ENCODE measurements at places on chromosomes 12 and 14.

- no peak for DNase-seq
Observed at GRCh38 chr14:74141703-74142102, 56.9 kb downstream of the LIN52 start.

DNA sequence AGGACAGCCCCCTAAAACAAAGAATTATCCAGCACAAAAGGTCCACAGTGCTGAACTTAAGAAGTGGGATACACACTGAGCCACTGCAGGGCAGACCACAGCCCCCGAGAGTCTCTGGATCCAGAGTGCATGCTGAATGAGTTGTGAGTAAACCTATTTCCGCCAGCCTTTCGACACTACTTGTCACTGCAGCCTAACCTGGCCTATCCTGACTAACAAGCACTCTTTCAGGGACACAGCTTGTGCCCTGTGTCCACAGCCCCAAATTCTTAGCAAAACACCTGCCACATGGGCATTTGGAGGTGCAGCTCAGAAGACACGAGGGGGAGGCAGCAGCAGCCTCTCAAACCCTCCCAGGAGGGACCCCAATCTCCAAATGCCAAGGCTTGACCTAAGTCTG, 31.3 kb downstream of the ITPK1 start:
- no peak for DNase-seq

DNA sequence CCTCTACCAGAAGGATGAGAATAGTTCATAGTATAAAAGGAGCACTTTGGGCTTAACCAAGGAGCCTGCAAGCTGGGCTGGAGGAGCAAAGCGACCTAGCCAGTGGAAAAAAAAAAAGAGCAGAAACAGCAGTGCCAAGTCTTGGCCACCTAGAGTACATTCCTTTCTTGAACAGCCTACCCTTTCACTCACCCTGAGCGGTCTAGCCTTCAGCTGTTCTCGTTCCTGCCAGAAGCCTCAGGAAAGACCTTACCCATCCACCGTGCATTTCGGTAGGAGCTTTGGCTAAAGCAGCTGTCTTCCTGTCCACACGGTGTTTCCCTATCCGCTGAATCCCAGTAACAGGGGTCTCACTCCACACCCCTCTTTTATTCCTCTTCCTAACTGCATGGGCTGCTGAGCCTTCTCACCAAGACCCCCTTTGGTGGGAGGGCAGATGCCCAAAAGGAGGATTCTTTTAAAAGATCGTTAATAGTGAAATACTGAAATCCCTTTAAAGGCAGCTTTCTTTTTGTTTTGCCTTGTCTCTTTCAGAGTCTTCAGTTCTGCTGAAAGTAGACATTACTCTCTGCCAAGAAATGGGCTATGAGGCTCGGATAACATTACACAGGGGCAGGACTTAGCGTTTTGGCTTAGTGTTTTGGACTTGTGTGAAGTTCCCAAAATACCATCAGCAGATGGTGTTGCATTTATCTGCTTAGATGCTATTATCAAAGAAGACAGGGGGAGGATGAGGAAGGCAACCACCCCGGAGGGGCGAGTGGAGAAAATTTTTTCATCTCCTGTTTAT, 88.5 kb upstream of the METAP2 start:
- DNase-seq: peak; percentile 51

GRCh38 chr12:59689776-59690175, 93.9 kb downstream of the SLC16A7 start:
- peak; percentile 77 for DNase-seq

DNA sequence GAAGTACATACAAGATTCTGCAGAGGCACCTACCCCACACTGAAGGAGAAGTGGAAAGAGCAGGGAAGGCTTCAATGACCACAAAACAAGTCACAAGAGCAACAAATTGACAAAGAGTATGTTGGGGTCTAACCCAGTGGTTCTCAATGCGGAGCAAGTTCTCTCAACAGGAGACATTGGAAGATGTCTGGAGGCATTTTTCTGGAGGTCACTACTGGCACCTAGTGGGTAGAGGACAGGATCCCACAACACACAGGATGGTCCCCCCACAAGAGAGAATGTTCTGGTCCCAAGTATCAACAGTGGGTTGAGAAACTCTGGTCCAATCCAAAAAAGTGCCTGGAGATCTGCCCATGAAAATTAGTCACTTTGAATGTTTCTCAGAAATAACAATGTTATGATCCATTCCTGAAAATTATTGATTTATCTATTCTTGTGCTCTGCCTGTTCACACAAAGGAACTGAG, 3.4 kb downstream of the SSH1 start:
- peak; percentile 96 for DNase-seq

GRCh38 chr14:37565550-37565949, 29.5 kb downstream of the FOXA1 start:
- DNase-seq: no peak

GRCh38 chr12:96985515-96986362, 78.7 kb downstream of the NEDD1 start:
- DNase-seq: peak; percentile 22

GRCh38 chr12:92146497-92147224, 1.0 kb upstream of the BTG1 start:
- DNase-seq: no peak

DNA sequence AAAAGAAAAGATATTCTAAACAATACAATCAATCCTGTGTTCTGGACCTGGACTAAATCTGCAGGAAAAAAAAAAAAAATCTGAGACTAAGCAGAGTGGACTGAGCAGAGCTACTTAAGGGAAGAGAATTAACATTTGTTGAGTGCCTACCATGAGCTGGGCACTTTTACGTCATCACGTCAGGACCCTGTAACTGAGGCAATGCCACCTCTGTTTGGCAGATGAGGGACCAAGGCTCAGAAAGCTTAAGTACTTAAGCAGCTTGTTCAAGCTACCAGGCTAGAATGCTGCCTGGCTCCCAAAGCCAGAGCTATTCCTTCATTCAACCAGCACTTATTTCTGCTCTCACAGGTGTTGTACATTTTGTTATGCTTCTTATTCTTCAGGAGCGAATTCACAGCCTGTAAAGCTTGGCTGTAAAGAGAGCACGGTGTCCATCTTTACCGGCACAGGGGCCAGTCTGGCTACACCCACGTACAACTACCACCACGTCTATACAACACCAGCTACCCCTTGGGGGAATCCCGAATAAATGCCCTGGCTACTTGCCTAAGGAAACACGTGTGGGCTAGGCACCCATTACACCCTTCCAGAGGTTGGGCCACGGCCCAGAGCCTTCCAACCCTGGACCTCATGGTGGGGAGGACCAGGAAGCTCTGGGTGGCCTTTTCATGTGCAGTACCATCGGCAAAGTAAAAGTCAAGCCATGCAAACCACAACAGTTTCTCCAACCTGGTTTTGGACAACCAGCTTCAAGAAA, 27.0 kb downstream of the TMCC3 start:
- DNase-seq: no peak

- peak; percentile 86 for DNase-seq
Observed at GRCh38 chr12:2284857-2285256, 232.1 kb downstream of the CACNA1C start.

DNA sequence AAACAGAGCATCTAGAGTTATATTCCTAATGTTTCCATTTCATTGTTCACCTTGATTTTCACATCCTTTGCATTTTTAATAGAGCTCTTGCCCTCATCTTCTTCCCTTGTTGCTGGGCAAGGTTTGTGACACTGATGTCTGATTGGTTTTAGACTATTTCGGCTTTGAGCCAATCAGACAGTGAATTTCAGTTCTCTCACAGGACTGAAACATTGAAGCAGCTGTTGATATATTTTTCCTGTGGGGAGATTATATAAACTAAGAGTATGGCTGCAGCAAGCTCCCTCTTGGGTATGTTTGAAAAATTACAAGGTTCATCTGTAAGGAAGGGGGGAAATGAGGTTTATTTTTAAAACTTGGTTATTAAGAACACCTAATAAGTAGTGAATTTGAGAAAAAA, 51.2 kb downstream of the ATF7IP start:
- peak; percentile 82 for DNase-seq

GRCh38 chr12:132100306-132101065, 43.6 kb downstream of the DDX51 start:
- no peak for DNase-seq

- DNase-seq: no peak
Observed at GRCh38 chr14:70885343-70886022, 21.8 kb upstream of the PCNX1 start.

DNA sequence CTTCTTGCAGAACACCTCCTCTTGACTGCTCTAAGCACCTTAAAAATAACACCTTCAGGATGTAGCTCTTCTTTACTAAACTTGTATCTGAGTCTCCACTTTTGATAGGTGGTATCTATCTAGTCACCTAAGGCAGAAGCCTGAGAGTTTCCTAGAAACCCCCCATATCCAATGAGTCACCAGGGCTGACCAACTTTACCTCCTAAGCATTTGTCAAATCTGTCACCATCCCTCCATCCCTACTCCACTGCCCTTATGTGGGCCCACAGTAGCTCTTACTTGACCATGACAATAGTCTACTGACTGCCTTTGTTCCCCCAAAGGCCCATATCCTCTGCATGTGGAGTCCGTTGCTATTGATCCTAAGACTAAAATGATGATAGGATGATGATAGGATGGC, 15.9 kb downstream of the AVIL start:
- DNase-seq: no peak

DNA sequence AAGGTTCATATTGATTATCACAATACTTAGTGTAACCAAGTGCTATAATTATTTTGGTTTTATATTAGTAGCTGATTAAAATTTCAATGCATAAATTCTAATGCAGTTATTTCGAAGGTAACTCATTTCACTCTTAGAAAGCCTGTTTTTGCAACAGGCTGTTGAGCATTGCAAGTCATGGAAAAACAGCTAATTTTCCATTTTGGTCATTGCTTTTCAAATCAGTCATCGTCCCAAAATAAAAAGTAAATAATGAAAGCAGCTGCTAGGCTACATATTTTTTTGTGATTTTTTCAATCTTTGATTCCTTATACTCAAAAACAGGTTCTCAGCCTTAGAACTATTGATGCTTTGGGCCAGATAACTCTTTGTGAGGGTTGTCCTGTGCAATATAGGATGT, 22.9 kb downstream of the VEZT start:
- no peak for DNase-seq

GRCh38 chr14:61737915-61738314, 24.3 kb upstream of the SNAPC1 start:
- DNase-seq: no peak

DNA sequence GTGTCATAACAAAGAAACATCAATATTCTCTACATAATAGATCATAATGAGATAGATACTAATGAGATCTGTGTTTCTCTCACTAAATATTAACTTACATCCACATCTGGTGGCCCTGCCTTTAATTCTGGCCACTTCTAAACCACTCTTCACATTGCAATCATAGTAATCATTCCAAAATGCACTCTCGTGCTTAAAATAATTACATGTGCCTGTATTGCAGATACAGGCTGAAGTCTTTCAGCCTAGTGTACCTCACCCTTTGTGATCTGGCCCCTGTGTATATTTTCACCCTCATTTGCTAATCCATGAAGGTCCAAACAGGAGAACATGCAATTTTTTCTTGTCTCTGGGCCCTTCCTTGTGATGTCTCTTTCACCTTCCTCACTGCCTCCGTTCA, 108.0 kb downstream of the LIN7A start:
- peak; percentile 48 for DNase-seq

DNA sequence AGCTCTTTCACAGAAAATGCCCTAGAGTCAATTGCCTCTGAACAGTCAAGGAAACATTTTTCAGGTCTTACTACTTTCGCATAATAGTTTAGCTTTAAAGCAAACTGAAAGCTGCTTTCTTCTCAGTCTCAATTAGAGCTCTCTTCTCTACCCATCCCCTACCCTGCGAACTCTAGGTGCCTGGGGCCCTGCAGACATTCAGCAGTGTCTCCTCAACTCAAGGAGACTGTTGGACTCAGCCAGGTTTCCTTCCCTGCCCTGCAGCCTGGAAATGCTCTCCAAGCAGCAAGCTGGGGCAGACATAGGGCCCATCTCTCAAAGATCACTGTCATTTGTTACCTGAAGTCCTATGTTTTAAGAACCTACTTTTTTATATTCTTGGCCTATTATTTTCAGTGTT, 312.5 kb upstream of the PRICKLE1 start:
- DNase-seq: no peak

- no peak for DNase-seq
Observed at GRCh38 chr12:8157484-8158198, 826 bp downstream of the ZNF705A start.

GRCh38 chr12:106195621-106196027, 52.2 kb downstream of the CKAP4 start:
- peak; percentile 95 for DNase-seq

DNA sequence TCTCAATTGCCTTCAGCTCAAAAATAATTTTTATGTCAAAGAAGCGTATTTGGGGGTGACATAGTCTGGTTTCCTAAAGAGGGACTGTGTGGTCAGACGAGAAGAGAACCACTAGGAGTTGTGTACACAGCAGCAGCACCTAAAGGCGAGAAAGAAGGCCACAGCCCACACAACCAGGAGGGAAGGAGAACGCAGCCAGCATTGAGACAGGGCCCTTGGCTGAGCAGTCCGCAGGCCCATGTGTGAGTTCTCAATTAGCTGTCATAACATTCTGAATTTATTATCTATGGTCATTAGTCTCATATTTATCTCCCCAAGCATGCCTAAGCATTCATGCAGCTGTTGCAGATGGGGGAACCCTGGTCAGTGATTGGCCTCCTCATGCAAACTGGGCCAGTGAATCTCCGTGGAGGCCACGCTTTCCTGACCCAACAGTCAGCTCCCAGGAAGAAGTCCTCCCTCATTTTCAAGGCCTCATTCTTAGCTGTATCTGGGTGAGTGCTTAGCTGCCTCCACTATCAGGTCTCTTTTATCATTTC, 81.2 kb upstream of the ATF7IP start:
- DNase-seq: no peak

GRCh38 chr14:26589925-26590324, 7.9 kb downstream of the NOVA1 start:
- DNase-seq: no peak

- peak; percentile 88 for DNase-seq
Observed at GRCh38 chr14:76953311-76953945, 75.1 kb downstream of the IRF2BPL start.

GRCh38 chr12:49331380-49332222, 5.4 kb downstream of the C1QL4 start:
- DNase-seq: peak; percentile 78

GRCh38 chr14:75138492-75138891, 11.6 kb upstream of the NEK9 start:
- DNase-seq: no peak

DNA sequence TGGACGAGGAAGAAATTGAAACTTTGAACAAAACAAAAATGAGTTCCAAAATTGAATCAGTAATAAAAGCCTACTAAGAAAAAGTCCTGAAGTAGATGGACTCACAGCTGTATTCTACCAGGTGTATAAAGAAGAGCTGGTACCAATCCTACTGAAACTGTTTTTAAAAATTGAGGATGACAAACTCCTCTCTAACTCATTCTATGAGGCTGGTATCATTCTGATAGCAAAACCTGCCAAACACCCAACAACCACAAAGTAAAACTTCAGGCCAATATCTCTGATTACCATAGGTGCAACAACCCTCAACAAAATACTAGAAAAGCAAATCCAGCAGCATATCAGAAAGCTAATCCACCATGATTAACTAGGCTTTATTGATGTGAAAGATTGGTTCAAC, 33.9 kb upstream of the LDHB start:
- no peak for DNase-seq

- no peak for DNase-seq
Observed at GRCh38 chr12:26239852-26240815, 44.8 kb downstream of the SSPN start.

Measured in EH (cell line).